ENCODE measurements at places on chromosomes 3 and 15.

GRCh38 chr3:147313513-147313912 lies 92.8 kb downstream of the ZIC4 start:
- no peak for DNase-seq

GRCh38 chr3:45125550-45126026 lies 20.6 kb downstream of the CDCP1 start:
- no peak for DNase-seq

DNA sequence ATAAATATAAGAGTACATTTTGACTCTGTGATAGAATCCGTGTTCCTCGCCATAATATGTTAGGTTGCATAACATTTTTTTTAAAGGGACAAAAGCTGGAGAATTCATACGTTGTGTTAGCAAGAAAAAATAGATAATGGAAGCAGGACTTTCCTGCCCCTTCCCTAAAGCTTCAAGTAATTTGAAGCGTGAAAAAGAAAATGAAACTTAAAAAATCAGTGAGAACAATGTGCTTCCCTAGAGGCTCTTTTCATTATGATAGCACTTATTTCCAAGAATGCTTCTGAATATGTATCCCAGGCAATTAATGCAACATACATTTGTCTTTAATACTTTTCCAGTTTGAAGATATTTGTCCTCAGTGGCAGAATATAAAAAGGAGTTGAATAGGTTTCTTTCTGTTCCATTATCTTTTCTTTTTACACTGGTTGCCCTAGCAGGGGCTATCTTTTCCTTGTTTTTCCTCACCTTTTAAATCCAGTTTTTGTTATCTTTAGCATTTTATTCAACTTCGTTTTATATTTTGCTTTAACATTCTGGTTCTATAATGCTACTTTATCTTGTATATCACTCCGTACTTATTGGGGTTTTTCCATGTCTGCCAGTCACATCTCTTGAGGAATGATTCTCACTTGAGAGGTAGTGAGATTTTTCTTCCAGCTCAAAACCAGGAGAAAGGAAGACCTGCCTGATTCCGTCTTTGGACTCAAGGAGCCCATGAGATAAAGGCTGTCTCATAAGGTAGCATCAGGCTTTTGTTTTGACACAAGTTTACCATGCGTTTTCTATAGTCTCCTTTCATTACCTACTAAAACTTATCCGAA lies 113.8 kb downstream of the MBNL1 start:
- no peak for DNase-seq

GRCh38 chr3:33658991-33659848 lies 58.8 kb downstream of the CLASP2 start:
- DNase-seq: no peak

GRCh38 chr3:57856675-57857074 lies 100.6 kb downstream of the SLMAP start:
- peak; percentile 51 for DNase-seq

GRCh38 chr15:79410237-79410636 lies 21.9 kb upstream of the MINAR1 start:
- no peak for DNase-seq

DNA sequence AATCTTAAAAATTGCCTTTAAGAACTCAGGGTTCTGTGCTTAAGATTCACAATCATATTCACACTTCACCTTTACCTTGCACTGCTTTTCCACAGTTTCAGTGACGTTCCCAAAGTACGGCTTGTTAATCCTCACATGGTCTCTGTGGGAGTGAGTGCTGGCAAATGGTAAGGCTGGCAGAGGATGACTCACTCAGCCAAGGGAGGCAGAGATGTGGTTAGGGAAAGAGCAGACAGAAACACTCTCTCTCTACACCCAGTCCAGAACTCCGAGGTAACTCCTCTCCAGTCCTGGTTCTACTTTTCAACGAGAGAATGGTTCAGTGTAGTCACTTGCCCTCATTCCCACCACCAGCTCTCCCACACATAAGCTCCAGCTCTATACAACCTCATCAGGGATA lies 33.1 kb downstream of the RASGRP1 start:
- DNase-seq: no peak

- DNase-seq: no peak
These were observed 7.7 kb downstream of the GALNT15 start for GRCh38 chr3:16182183-16182582.

DNA sequence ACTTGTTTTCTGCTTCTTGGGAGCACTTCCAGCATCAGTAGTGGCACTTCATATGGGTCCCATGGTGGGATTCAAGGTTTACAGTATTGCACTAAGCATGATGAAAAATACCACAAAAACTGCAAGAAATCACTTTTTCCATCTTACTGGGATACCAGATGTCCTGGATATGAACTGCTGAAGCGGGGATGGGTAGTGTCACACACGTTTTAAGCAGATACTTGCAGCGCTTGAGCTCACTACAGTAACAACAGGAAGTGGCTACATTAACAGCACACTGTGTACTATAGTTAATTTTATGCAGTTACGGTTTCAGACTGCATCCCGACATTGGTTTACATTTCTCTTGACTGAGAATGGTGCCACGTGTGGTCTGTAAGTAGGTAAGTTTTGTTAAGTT lies 3.5 kb upstream of the ISG20 start:
- peak; percentile 88 for DNase-seq

- DNase-seq: no peak
These were observed 327.1 kb downstream of the ZIC1 start for GRCh38 chr3:147736226-147736625.

- DNase-seq: no peak
These were observed 26.5 kb upstream of the AQP9 start for GRCh38 chr15:58111718-58112104.

- DNase-seq: no peak
These were observed 162.2 kb downstream of the GREM1 start for GRCh38 chr15:32879980-32880379.

GRCh38 chr3:193124861-193125260 lies 116.2 kb upstream of the PLAAT1 start:
- DNase-seq: no peak

GRCh38 chr3:181417748-181418147 lies 294.0 kb upstream of the SOX2 start:
- DNase-seq: no peak

GRCh38 chr3:119809249-119810017 lies 27.5 kb downstream of the NR1I2 start:
- no peak for DNase-seq

GRCh38 chr3:135145581-135145980 lies 350.5 kb downstream of the EPHB1 start:
- DNase-seq: no peak

- peak; percentile 27 for DNase-seq
These were observed 237.6 kb downstream of the RAP2B start for GRCh38 chr3:153399636-153400035.

- no peak for DNase-seq
These were observed 22.3 kb upstream of the OR5K4 start for GRCh38 chr3:98331329-98331728.

DNA sequence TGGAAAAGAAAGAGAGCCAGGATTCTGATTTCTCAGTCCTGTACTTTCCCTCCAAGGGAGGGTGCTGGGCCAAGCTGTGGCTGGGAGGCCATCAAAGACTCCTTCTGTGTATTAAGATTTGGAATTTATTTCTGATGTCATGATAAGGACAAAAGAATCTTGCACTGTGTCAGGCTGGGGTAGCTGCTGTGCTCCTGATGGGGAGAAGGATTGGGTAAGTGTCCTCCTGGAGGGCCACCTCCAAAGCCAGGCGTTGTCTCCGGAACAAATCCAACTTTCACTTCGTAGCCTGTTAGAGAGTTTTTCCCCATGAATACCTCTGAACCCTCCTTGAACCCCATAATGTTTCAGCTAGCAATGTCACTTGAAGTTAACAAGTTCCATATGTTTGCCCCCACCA lies 29.9 kb downstream of the CLDN11 start:
- no peak for DNase-seq

DNA sequence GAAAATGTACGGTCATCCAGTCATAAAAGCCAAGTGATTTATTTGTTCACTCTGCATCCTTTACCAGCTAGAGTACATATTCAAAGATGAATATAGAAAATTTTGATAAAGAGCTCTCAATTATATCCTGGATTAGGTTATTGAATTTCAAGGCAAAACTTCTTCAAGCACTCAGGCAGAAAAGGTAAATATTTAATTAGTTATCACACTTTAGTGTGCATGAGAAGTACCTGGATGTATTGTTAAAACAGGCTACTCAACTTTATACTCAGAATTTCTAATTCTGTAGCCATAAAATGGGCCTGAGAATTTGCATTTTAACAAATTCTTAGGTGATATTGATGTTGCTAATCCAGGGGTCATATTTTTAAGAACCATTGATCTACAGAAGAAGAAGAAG lies 45.3 kb downstream of the ILDR1 start:
- no peak for DNase-seq

- no peak for DNase-seq
These were observed 804.1 kb upstream of the LMCD1 start for GRCh38 chr3:7697548-7697947.

DNA sequence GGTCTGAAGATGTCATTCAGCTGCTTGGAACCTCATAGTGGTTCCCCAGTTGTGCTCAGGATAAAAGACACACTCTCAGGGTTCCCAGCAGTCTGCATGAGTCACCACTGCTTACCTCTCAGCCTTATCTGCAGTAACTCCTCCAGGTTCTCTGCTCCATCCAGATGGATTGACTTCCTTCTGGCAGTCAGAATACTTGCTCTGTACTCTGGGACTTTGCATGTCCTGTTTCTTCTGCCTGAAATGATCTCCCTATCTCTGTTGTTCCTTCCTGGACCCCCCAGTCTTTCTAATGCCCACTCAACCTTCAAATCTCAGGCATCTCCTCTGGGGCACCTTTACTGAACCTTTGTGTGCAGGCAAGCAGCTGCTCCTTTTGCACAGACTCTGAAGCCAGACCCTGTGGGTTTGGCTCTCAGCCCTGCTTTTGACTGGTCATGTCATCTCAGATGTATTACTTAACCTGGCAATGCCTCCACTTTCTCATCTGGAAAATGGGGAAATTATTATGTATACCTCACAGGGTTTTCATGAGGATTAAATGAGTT lies 38.4 kb downstream of the ITPR1 start:
- DNase-seq: no peak

GRCh38 chr15:76196269-76197231 lies 114.7 kb downstream of the ETFA start:
- DNase-seq: peak; percentile 45

- DNase-seq: no peak
These were observed 223.8 kb downstream of the SATB1 start for GRCh38 chr3:18201315-18201714.

DNA sequence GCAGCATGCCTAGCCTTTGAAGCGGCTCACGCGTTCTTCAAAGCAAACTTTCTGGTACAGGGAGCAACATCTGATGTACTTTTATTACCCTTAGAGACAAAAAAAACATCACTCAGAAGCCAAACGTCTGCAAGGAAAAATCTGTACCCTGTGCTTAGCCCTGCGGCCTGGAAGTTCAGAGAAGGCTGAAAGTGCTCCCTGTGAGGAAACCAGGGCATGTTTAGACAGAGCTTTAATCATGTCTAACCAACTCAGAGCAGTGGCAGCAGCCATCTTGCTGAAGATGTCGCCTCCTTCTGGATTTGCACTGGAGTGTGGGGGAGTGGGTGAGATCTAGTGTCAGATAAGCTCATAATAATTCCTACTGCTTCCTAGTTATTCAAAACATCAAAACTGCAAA lies 170.4 kb downstream of the P3H2 start:
- DNase-seq: no peak

- no peak for DNase-seq
These were observed 253.8 kb downstream of the XXYLT1 start for GRCh38 chr3:195017151-195017550.

- DNase-seq: peak; percentile 40
These were observed 54.7 kb downstream of the CORO2B start for GRCh38 chr15:68633231-68634121.

- DNase-seq: no peak
These were observed 111.8 kb downstream of the ASB7 start for GRCh38 chr15:100714034-100714748.

- peak; percentile 89 for DNase-seq
These were observed 64.7 kb upstream of the ZBTB38 start for GRCh38 chr3:141303481-141304223.

DNA sequence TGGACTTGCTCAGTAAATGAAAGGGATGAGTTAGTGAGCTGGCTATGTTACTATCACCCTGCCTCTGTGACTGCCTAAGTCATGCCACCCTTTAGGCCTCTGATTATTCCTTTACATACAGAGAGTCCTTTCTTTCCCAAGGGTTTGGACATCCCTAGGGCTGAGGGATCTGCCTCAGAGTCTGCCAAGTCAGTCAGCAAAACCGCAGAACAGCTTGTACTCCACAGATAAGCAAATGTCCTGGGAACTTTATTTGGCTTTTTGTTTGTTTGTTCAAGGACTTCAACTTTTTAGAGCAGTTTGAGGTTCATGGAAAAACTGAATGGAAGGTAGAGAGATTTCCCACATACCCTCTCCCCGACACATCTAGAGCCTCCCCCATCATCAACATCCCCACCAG lies 82.6 kb upstream of the TRIM42 start:
- no peak for DNase-seq

DNA sequence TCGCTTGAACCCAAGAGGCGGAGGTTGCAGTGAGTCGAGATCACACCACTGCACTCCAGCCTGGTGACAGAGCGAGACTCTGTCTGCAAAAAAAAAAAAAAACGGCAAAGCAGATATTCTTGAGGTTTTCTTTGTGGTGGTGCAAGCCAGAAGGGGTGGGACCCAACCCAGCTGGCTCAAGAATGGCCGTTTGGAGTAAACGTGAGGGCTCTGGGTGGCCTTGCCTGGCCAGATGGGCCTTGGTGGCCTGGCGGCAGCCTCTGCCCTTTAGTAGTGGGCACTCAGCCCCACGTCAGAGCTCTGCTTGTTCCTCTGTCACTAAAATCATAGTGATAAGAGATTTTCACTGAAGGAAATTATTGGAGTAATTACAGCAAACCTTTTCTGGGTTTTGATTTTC lies 50.5 kb downstream of the ATP1B3 start:
- no peak for DNase-seq

DNA sequence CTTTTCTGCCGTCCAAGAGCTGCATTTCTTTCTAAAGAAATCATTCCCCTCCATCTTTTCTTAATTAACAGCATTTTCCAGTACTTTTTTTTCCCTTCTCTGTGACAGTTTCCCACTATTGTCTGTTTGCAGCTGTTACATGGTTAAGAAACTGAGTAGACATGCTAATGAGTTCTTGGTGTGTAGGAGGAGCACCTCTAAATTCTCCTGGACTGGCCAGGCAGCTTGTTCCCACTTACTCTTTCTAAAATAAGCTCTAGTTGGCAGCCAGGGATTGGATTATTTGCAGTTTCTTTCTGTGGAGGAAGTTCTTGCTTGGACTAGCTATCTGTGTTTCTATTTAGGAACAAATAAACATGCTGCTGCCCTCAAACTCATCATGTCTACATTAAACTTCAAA lies 235.1 kb upstream of the GAP43 start:
- DNase-seq: no peak

Measured in NAMALWA (cell line).